ENCODE measurements at places on chromosomes 5 and 9. TPM values are rescaled to one million over a fixed set of nuclear protein-coding genes. Genes with fewer than 3 reads are reported as not detected.

DNA sequence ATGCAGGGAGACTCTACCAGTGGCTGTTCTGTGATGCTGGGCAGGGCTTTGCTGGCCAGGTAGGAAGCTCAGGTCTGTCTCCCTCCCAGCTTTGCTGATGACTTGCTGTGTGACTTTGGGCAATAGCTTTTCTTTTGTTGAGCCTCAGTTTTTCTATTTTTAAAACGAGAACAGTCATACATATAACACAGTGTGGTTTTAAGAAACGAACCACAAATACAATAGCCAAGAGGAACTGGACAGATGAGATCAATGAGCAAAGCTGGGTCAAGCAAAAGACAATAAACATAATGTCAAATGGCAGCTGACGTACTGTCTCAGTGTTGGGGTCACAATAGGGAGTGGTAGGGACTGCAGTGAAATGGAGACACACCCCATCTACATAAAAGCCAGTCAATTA, 20.2 kb downstream of the SLIT3 start:
- DNase-seq = no peak

DNA sequence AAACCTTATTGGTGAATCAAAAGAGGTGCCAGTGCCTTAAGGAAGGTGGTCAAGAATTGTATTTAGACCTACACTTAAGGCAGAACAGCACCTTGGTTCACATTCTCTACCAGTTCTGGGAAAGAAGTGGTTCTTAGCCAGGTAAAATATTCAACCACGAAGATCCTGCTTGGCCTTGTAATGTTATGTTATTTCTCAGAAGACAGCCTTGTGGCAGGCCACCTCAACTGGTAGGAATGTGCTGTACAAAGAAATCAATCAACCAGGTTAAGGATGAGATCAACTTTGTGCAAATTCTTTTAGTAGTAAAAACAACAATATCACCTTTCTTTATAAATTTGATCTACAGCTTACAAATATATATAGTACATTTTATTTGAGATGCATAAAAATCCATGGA, 246.8 kb downstream of the ARRDC3 start:
- DNase-seq = no peak

DNA sequence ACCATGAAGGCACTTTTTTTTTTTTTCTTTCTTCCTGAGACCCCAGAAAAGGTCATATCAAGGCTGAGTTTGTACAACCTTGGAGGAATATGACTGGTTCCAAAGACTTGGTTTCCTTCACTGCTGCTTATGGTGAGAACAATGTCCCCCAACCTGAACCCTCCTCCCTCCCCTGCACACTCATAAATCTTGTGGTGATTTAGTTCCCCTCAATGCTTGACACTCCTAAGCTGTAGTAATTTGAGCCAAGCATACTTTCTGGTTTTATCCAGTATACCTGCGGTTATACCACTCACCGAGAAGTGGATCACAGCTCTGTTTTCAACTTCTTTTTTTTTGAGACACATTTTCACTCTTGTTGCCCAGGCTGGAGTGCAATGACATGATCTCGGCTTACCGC, 149.9 kb upstream of the KLF4 start:
- DNase-seq = no peak

DNA sequence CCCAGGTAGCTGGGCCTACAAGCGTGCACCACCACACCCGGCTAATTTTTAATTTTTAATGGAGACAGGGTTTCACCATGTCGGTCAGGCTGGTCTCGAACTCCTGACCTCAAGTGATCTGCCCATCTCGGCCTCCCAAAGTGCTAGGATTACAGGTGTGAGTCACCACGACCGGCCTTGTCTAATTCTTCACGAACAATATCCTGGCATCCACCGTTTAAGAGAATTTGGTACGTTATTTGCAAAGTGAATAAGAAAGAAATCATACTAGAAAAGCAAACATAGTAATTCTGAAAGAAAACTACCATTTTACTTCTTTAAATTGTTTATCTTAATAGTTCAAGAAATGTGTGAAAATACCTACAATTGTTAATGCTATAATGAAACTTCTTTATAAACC, 42.9 kb upstream of the TRIO start:
- DNase-seq = no peak

DNA sequence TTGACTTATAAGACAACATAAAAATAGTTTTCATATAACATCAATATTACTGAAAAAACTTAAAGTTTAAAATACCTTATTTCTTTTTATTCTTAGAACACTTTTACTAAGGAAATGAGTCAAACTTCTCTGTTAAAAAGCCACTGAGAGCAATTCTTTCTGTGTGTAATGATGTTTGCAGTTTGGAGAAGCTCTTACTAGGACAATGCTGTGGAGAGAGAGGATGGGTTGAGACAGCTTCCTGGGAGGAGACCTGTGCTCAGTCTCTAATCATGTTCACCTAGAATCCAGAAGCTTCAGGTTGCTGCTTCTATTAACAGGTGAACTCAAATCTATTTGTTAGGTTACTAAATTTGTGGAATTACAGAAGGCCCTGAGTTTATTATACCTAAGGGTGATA, 198.5 kb downstream of the DNAH5 start:
- no peak for DNase-seq

- DNase-seq = no peak
Measured at GRCh38 chr9:124574534-124575375, 67.6 kb upstream of the NR5A1 start.

CRHBP gene
- polyA plus RNA-seq = not detected

DNA sequence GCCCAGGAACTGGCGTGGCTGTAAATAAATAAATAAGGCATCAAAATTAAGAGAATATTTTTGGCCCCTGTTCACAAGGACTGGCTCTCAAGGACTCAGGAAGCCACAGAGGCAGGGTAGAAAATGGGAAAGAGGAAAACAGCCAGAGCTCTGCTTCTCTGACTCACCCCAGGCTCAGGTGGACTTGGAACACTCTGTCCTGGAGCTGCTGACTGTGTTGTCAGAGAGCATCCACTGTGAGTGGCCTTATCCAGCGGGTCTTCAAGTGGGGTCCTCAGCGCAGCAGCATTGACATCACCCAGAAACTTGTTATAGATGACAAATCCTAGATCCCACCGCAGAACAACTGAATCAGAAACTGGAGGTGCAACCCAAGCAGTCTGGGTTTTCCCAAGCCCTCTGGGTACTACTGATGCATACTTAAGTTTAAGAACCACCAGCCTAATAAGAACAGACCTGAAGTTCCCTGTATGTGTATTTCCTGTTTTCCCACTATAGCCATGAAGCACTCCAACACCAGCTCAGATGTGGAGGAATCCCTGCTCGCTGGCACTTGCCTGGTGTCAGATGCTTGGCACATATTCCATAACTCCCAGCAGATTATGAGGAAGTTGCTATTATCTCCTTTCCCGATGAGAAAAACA, 20.5 kb downstream of the ADRA1B start:
- DNase-seq = no peak

DNA sequence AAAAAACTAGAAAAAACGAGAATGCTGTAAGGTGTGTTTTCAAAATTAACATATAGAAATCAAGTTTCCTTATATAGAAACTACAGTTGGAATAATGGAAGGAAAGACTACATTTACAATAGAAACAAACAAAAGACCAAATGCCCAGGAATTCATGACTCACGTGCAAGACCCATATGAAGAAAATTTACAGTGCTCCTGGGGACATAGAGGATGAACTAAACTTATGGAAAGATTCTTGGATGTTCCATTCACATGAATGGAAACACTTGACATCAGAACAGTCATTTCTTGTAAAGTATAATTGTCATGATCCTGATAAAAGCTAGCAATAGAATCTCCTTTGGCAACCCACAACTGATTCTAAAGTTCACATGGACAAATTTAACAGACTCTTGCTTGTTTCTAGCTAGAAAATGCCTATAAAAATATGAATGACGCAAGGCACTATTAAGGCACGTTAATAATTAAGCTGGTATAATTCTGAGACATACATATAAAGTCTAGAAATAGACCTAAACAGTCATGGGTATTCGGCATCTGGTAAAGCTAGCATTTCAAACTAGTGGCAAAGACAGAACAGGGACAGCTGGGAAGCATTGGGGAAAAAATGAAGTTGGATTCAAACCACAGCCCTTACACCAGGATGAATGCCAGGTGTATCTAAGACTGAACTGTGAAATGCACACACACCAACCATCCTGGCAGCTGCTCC, 5.1 kb upstream of the ZFP62 start:
- no peak for DNase-seq

DNA sequence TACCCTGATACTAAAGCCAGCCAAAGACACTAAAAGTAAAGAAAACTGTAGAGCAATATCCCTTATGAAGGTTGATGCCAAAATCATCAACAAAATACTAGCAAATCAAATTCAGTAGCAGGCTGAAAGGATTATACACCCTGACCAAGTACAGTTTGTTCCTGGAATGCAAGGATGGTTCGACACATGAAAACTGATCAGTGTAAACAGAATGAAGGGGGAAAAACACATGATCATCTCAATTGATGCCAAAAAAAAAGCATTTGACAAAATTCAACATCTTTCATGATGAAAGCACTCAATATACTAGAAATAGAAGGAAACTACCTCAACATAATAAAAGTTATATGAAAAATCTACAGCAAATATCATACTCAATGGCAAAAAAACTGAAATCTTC, 43.5 kb upstream of the LRRC14B start:
- DNase-seq = no peak

DNA sequence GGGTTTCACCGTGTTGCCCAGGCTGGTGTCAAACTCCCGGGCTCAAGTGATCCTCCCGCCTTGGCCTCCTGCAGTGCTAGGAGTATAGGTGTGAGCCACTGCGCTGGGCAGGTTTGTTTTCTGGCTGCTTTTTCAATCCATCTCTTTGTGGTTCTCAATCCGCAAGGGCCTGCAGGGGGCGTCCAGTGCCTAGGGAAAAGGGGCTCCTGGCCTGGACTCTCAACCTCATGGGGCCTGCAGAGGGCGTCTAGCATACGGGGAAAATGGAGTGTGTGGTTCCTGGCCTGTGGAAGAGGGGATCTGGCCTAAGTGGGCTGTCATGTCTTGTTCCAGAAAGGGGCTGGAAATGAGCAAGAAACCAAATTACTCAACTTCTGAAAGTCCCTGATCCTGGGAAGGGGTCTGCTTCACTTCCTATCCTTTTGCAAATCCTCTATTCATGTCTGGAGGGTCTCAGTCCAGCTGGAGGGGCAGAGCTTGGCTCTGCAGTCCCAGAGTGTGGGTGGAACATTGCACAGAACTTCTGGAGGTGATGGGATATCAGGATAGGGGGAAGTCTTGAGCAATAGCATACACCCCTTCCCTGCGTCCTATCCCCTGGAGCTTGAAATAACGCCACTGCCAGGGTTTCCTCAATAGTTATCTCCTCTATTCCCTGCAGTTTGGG, 12.7 kb upstream of the CCL27 start:
- peak; percentile 20 for DNase-seq

DNA sequence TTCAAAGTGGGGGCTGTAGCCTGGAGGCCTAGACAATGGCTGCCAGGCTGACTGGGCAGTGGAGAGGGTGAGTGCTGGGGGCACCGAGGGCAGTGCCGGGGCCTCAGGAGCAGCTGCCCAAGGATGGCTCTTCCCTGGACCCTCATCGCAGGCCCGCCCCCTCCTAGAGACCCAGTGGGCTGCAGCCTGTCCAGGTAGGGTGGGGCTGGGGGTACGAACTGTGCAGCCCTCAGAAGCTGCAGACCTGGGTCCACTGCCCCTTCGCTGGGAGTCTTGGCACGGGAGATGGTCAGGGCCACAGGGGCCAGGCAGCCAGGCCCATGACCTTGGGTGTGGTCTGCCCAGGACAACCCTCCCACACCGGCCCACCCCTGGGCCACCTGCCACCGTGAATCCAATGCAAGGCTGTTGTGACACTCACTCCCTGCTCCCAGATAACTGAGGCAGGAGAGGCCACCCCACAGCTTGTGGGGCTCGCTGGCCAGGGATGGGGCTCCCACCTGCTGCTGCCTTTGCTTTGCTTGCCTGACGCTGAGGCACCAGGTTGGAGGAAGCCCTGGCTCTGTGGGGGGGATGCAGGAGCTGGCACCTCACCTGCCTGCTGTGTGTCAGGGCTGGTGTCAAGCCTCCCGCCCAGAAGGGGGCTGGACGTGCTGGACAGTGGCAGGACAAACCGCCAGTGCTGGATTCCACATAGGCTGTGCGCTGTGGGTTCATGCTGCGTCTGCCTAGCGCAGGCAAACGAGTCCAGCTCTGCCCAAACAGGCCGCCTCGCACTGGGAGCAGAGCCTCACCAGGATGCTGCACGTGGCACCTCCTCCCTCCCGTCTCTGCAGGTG, 23.1 kb upstream of the SLC9A3 start:
- DNase-seq = no peak

HSD17B3 gene
- polyA plus RNA-seq = 0.68 TPM

TTC39B gene
- 3.8 TPM for polyA plus RNA-seq

GRCh38 chr5:138972836-138973235, 97.7 kb upstream of the LRRTM2 start:
- DNase-seq = no peak

ATP10B gene
- polyA plus RNA-seq = not detected

ARHGEF37 gene
- polyA plus RNA-seq = not detected

LECT2 gene
- polyA plus RNA-seq = not detected

DNA sequence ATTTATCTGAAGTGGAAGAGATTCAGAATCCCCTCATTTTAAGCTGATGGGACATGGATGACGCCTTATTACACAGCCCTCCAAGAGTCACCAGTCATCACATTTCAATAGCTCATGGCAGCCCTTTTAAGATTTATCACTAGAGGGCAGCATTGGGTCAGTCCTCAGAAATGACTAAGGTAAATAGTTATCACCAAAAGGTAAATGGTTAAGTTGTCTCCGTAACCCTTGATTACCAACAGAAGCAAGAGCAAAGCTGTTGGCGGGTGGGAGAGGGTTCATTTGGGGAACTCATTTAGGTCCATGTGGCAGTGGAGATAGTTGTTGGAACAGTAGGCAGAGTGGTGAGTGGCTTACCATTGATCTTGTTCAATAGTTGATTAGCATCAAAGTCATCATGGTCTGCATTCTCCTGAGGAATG, 12.0 kb upstream of the C9 start:
- peak; percentile 32 for DNase-seq

- no peak for DNase-seq
Measured at GRCh38 chr5:96432216-96433065, 607 bp downstream of the PCSK1 start.

DNA sequence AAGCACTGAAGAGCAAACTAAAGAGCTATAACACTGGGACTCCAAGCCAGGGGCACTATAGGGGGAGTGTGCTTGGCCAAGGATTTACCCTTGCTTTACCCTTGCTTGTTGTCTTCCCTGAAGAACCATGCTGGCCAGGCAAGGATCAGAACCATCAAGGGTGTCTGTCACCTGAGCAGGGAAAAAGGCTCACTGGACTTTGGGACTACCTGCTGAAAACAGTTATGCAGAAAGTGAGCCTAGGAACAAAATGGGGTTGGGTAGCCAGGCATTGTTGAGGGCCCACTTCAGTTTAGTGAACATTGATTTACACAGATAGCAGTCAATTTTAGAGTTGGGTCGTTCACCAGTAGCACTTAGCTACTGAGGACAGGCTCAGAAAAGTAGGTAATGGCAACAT, 8.0 kb upstream of the TMEM171 start:
- no peak for DNase-seq

GRCh38 chr5:32625547-32625946, 40.2 kb downstream of the SUB1 start:
- DNase-seq = no peak

GABRA1 gene
- not detected for polyA plus RNA-seq

- DNase-seq = no peak
Measured at GRCh38 chr9:37996819-37997217, 72.2 kb downstream of the SHB start.
